ENCODE measurements at places on chromosomes 5 and 9.

- no peak for DNase-seq
These were observed 104.6 kb upstream of the RETREG1 start for GRCh38 chr5:16721151-16722096.

GRCh38 chr9:127873223-127873691, 4.2 kb downstream of the AK1 start:
- DNase-seq, result no peak

- DNase-seq, result no peak
These were observed 330.7 kb downstream of the PDE4D start for GRCh38 chr5:59562756-59563389.

DNA sequence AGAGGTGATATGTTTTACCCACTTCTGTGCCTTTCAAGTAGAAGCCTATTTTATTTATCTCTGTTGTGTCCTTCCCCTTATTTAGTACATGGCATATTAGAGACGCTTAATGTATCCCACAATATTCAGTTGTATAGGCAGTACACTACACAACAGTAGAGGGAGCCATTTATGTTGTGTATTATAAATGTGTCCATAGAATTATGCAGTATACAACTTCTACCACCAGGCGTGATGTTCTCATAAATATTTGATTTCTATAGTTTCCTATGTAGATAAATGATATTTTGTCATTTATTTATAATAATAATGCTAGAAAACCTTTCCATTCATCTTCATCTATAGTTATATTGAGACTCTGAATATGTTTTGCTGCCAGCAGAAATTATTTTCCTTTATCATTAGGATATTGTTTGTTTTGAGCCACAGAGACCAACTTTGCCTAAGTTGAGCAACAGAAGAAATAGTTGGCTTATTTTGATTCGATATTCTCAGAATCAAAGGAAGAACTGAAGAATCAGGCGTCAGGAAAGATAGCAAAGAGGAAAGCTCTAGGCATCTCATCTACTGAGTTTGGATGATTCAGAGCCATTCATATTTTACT, 81.7 kb downstream of the ADAMTS19 start:
- DNase-seq, result no peak

DNA sequence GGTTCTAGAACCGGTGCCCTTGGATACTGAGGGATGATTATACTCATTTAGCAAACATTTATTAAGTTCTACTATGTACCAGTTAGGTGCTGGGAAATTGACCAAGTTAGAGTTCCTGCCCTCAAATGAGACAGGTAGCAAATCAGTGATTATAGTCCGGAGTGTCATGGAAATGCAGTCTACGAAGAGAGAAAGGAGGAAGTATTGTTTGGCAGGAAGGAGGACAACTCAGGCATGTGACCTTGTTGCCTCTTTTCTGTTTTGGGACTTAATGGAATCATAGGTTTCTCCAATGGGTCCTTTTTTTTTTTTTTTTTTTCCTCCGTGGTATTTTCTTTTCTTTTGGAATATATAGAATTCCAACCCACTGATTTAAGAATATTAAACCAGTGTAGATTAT, 28.0 kb downstream of the OSTF1 start:
- no peak for DNase-seq

DNA sequence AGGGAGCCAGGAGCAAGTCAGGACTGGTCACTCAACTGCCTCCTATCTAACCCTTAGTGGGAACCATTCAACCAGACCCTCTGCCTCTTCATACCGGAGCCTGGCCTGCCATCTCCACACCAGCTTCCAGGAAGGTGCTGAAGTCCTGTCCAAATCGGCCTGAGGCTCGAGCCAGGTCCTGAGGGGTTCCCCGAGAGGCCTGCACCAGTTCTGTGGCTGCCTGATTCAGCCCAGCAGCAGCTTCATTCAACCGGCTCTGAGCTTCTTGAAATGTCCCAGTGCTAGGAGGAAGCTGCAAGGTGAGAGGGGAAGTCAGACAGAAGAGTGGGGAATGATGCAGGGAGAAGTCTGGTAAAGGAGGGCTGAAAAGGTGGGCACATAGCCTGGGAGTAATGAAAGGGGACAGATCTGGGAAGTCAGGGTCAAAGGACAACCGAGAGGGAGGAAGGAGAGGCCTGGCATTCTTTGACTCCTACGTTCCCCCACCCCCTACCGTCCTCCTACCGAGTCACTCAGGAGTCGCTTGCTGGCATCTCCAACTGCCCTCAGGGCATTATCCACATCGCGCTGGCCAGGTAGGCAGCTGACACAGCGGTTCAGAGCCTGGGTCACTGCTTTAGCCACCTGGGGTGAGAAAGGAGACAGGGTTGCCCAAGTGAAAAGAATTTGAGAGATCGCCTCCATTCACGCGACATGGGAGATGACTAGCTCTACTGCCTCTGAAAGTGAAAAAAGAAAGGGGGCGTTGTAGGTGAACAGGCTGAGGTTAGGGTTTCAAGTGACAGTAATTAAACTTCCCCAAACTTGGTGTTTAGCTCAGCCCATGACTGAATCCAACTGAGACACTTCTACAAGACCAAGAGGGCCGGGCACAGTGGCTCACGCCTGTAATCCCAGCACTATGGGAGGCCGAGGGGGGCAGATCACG, 20.2 kb downstream of the TLN1 start:
- DNase-seq, result no peak

DNA sequence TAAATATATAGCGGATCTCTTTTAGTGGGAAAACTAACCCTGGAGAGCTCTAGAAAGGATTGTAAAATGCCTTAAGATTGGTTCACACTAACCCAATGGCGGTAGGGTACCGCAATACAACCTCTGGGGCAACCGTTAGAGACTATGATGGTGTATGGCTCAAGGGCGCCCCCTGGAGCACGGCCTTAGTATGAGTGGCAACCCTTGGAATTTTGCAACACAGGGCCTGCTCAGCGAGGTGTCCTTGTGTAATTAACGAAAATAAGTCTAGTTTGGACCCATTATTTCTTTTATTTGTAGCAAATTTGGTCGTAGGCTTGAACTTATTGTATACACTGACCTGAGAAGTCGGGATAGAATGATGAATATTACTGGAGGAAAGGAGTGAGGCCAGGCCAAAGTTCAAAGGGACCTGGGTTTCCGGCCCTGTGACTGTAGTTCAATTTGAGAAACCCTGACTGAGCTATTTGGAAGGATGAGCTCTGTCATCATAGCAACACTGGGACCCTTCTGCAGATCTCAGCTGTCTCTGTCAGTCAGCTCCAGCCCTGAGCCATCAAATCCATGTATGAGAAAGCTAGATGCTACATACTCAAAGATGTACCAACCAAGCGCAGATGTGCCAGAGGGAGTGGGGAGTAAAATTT, 54.8 kb downstream of the CAMK4 start:
- peak; percentile 80 for DNase-seq

- DNase-seq, result no peak
These were observed 216.1 kb downstream of the MAST4 start for GRCh38 chr5:66812291-66812690.

GRCh38 chr9:80093695-80094094, 521.9 kb downstream of the TLE4 start:
- DNase-seq, result no peak

DNA sequence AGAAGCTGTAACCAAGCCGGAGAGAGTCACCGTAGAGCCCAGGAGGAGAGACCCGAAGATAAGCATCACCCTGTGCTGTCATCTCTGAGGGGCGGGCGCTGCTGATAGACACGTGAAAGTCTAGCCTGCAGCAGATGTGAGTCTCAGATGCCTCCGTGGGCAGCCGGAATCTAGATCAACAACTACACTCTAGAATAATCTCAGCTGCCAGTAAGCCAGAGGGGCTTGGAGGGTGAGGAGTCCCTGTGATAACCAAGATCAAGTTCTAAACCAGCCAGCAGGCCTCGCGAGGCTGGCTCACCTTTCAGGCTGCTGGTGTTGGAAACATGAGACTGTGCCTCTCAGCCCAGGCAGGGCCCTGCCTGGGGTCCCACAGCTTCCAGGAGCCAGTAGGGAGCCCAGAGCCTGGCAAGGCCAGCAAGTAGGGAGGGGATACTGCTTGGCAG, 54.1 kb downstream of the DAPK1 start:
- DNase-seq, result no peak

GRCh38 chr5:131223751-131224386, 40.0 kb upstream of the CDC42SE2 start:
- no peak for DNase-seq

GRCh38 chr5:62937661-62938558, 359.3 kb downstream of the LRRC70 start:
- no peak for DNase-seq

DNA sequence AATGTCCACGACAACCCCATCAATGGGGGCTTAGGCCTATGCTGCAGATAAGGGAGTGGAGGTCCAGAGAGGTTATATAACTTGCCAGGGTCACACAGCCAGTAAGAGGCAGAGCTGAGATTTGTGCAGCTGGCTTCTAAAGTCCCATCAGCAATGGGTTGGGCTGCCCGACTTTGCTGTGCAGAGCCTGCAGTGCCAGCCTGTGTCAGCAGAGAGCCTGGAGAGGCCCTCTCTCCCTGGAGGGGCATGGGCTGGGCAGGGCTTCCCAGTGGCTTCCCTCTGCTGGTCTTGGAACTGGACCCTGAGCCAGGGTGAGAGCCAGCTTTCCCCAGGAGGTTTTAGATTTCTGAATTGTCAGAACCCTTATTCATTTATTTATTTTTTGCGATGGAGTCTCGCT, 77.2 kb upstream of the RAPGEF1 start:
- DNase-seq, result no peak

- no peak for DNase-seq
These were observed 40.0 kb downstream of the EBF1 start for GRCh38 chr5:159059722-159060121.

DNA sequence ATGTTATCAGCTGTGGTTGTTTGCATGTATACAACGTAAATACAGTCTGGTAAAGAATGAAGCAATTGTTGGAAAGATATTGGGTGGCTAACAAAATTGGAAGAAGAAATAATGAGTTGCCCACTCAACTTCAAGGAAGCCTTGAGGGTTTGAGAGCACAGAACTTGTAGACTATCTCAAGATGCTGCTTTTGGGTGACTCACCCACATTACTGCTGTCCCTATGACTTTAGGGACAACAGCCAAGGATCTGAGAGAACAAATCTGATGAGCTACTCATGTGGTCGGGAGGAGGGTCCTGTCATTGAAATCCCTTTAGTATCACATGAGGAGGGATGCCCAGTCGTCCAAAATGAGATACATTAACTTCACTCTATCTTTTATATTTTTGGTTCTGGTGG, 261.8 kb downstream of the GAS1 start:
- no peak for DNase-seq

GRCh38 chr9:18971404-18971803, 61.6 kb downstream of the SAXO1 start:
- DNase-seq, result no peak

DNA sequence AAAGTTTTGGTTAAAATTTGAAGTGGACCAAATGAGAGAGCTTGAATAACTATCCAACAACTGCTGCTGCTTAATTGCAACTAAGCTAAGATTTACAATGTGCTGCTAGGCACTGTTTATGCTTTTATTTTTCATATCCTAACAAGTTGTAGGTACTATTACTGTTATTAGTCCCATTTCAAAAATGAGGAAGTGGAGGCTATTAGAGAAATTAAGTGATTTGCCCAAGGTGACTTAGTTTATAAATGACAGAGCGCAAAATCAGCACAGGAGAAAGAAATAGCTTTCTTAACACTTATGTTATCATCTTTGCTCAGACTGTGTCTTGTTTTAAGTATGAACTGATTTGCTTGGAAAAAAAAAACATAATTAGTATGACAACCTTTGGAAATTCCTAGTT, 23.1 kb downstream of the WDR36 start:
- DNase-seq, result no peak

DNA sequence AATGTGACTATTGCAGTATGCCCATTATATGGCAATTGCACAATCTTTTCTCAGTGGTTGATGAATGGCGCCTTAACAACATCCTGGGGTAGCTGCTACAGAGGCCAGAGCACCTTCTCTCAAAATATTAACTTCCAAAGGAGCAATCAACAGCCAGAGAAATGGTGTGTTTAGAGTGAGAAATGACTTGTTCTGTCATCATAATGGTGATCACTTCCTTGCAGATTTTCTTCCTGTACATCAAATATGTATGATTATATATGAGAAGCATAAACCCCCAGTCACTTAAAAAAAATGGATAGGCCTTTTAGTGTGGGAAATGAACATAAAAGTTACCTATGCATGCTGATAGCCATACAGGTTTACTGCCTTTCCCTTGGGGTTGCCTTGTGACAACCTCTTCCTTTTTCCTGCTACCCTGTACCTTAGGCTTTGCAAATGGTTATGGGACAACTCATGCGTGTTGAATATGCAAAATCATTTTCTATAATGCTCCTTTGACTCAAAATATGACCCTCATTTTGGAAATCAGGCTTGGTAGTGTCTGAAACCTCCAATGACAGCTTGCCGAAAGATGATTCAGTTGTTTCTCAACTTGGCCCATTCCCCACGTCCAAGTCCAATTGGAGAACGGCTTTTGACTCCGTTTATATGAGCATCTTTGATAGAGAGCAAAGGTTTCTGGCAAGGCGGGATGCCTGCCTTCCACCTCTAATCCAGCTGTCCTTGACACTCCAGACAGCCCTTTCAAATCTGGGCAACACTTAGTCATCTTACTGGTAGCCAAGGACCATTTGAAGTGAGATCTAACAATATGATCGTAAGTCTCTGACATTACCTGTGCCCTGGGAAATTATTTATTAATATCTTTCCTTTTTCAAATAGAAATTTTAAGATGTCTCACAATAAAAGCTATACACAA, 69.3 kb downstream of the SLC1A1 start:
- no peak for DNase-seq

DNA sequence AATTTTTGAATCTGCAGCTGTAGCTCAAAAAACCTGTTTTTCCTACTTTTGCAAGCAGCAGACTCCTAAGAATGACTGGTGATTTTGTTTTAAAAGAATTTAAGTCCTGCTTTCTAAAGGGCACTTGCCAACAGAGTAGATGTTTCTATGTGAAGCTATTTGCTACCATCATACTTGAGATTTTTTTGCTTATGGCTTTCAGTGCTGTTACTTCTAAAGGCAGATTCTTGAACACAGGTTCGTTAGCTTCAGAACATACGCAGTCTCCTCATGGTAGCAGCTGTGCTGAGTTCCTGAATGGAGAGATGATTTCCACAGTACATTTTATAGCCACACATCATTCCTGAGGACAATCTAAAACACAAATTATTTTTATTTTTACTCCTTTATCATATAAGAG, 24.4 kb upstream of the ELL2 start:
- DNase-seq, result no peak

DNA sequence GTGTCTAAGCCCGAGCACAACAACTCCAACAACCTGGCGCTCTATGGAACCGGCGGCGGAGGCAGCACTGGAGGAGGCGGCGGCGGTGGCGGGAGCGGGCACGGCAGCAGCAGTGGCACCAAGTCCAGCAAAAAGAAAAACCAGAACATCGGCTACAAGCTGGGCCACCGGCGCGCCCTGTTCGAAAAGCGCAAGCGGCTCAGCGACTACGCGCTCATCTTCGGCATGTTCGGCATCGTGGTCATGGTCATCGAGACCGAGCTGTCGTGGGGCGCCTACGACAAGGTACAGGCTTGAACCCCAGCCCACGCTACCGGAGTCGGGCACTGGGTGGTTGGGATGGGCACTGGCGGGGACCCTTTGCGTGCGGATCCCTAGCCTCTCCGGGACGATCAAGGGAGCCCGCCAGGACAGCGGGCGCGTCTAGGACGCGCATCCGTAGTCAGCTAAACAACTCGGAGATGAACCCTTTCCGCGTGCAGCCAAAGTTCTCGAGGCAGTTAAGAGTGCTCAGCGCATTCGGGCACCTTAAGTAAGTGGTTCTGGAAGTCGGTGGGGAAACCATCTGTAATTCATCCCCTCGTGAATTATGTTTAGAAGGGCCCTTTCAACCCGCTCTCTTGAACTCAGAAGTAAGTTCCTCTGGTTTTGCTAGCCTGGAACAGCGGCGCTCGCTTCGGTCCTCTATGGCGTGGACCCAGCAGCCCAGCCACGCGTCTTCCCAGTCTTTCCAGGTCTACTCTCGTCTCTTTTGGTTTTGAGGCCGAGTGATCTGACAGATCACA, 1.3 kb downstream of the KCNN2 start:
- no peak for DNase-seq

Data from stimulated activated effector memory CD8-positive, alpha-beta T cell treated with anti-CD3 and anti-CD28 coated beads, Interleukin-12 subunit alpha, Interleukin-12 subunit beta, amount 100 ng/mL, for 72 hours (primary cell).